ENCODE measurements at places on chromosomes 16 and 17.

GRCh38 chr17:40588552-40588951 lies 23.3 kb upstream of the CCR7 start:
- DNase-seq, result no peak

DNA sequence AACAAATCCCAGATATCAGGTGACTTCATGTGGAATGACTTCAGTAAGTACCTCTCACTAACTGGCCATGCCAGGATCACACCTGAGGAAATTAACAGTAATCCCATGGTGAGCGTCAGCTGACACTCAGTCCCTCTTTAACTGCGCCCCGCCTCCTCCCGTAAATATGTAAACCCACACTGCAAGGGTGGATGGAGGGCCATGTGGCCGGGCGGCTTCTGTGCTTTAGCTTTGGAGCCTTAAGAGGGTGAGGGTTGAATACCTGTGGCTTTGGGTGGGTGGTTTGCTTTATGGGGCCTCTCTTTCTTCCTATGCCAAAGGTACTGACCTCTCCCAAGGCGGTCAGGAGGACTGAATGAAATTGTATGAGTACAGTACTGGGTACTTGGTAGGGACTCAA lies 141.7 kb downstream of the MRM1 start:
- DNase-seq, result no peak

DNA sequence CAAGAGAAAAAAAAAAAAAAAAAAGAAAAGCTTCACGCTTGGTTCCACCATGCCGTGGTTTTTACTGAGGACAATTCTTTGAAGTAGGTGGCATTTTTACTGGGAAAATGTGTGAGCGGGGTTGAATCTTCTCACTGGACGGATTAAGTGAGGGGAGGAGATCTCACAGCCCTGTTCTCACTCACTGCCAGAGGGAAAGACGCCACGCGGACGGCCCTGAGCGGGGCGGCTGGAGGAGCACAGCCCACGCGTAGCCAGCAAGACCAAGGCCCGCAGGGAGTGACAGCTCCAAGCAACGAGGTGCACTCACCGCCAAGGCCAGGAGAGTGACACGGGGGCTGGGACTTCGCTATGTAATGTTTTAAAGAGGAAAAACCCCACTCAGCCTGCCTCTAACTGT lies 43.1 kb downstream of the MRM3 start:
- no peak for DNase-seq

DNA sequence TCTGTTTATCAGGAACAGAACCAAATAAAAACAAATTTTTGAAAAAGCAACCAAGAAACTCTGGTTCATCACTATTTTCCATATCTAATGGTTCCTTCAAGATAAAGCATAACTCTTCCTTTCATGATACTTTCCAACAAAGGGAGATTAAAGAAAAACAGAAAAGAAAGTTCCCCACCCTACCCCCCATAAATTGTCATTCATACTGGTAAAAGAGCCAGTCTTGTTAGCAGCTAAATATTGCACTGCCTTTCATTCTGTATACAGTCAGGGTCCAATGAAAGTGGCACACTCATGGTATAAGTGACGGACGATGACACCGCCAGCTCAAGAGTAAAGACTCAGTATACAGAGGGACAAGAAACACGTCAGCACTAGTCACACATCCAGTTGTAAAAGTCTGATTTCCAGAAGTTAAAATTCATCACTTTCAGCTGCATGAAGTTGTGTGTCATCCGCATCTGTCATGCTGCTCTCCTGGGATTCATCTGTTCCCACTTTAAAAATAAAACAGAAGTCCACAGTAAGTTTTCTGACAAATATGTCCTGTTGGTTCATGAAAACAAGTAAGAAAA lies 68.5 kb downstream of the CDC27 start:
- no peak for DNase-seq

- no peak for DNase-seq
Observed at GRCh38 chr17:42342242-42343008, 45.8 kb downstream of the STAT3 start.

DNA sequence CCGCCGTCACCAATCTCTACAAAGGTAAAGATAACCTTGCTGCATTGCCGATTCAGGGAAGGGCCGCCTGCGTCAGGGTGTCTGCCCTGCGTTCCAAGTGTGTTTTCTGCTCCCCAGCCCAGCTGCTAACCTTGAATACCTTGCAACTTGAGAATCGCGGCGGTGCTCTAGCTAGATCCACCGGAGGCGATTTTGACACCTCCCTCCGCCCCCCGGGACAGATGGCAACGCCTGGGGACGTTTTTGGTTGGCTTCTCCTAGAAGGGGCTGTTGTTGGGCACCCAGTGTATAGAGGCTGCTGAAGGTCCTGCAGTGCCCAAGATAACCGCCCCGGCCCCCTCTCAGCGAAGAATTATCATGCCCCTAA lies 1.5 kb downstream of the HAPSTR1 start:
- no peak for DNase-seq

- DNase-seq, result no peak
Observed at GRCh38 chr16:66359811-66360608, 6.5 kb upstream of the CDH5 start.

- DNase-seq, result no peak
Observed at GRCh38 chr16:24800586-24800985, 45.2 kb upstream of the SLC5A11 start.

- no peak for DNase-seq
Observed at GRCh38 chr17:44530896-44531418, 26.3 kb upstream of the FZD2 start.

GRCh38 chr16:47059991-47060390 lies 83.8 kb downstream of the NETO2 start:
- DNase-seq, result no peak

GRCh38 chr16:49698453-49698815 lies 157.5 kb downstream of the ZNF423 start:
- no peak for DNase-seq

DNA sequence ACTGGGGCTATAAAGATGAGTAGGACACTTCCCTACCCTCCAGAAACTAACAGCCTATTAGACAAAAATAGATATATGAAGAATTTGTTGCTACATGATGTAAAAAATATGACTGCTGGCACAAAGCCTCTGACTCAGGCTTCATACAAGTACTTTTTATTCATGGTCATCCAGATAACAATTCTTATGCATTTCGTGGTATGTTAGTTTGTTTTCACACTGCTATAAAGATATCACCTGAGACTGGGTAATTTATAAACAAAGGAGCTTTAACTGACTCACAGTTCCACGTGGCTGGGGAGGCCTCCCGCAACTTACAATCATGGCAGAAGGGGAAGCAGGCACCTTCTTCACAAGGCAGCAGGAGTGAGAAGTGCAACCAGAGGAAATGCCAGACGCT lies 112.5 kb upstream of the HLF start:
- DNase-seq, result no peak

- DNase-seq, result peak; percentile 83
Observed at GRCh38 chr16:4862639-4863038, 15.4 kb downstream of the UBN1 start.

DNA sequence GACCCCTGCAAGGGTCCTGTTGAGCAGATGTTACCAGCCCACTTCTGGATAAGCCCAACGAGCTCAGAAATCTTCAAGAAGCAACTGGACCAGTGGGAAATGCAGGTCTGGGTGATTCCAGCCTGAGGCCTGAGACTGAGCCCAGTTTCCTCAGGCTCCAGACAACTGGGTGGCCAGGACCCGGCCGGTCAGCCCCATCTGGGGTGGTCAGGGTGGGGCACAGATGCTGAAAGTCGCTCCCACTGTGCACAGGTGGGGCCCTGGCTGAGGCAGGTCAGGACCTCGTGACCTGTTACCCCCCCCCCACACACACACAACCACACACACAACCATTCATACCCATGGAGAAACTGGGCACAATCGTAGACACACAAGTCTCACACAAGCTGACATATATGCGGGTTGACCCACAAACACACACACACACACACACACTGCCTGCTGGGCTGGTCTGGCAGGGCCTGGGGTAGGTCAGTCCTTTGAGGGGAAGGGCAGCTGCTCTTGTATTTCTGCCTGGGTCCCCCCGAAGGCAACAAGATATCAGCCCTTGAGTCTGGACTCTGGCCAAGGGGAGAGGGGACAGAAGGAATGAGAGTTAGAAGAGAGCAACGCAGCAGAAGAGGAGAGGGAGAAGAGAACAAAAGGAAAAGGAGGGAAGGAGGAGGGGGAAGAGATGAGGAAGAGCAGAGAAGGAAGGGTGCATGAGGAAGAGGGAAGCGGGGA lies 99.0 kb upstream of the CDH5 start:
- no peak for DNase-seq

- DNase-seq, result peak; percentile 95
Observed at GRCh38 chr17:82231562-82232321, 2.9 kb downstream of the SLC16A3 start.

DNA sequence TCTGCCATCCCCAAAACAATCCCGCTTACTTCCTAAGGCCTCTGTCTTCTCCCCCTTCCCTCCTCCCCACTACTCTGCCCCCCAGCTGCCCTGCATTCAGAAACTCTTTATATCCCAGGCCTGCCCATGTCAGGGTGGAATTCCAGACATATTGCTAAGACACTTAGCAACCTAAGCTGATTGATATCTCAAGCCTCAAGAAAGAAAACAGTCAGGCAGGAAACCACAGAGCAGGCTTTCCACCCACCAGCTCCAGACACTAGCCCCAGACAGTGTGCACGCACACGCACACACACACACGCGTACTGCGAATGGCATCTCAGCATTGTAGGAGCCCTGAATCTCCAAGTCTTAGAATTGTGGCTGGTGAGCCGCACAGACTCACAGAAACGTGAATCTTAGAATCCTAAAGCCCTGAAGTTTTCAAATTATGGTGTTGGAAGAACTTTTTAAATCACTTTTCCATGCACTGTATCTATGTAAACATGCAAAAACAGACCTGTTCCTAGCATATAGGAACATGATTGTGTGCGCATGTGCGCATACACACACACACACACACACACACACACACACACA lies 8.8 kb upstream of the LPCAT2 start:
- DNase-seq, result no peak

DNA sequence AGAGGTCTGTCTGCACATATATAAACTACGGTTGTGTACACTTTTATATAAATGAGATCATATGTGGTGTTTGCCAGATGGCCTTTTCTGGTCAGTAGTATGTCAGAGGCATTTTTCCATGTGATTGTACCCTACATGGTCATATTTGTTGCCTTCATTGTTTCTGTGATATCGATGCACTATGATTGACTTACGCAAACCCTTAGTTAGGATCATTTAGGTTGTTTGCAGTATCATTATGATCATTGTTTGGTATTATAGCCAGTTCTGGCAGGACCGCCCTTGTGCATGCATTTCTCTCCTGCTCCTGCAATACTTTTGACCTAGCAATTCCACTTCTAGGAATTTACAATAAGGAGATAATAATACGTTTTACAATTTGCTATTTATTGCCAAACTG lies 169.1 kb downstream of the MSI2 start:
- no peak for DNase-seq

GRCh38 chr17:39208136-39208535 lies 8.1 kb downstream of the RPL19 start:
- peak; percentile 77 for DNase-seq

DNA sequence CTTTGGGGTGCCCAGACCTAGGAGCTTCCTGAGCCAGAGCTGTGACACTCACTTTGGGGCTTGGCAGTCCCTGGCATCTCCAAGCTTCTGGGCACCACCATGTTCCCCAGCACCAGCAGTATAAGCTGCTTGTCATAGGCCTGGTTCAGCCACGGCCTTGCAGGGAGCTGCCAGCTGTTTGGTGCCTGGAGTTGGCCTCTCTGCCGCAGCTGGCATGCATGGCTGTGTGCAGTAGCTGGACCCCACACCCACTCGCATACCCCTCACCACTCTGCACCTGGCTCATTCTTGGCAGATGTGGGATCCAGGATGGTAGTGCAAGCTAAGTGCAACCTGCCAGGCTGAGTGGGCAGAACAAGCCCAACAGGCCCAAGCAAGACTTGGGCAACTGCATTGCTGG lies 73.4 kb upstream of the BRD7 start:
- DNase-seq, result peak; percentile 33

GRCh38 chr16:79563921-79564320 lies 36.6 kb downstream of the MAF start:
- DNase-seq, result no peak

DNA sequence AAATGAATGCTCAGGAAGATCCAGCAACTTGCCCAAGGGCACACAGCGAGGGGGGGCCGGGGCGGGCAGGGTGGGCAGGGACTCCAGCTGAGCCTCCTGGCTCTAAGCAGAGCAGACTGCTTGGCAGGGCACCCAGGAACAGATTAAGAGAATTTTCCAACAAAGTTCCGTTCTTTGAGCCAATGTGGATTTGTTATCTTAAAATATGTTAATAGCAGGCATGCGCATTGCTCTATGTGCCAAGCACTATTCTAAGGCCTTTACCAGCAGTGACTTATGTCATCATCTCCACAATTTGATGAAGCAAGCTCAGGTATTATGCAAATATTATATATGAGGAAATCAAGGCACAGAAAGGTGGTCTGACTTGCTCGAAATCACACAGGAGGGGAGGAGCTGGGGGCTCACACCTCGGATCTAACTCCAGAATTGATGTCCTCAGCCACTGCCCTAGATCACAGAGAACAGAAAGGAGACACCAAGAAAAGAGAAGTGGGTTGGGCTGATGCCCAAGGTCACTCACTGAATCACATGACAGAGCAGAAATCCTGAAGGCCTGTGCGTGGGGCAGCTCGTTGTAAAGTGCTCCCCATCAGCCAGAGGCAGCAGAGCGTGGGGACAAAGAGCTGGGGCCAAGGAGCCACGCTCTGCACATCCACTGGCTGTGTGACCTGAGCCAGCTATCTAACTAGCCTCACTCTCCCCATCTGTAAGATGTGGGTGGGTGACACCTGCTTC lies 23.2 kb upstream of the MEAK7 start:
- DNase-seq, result peak; percentile 59

DNA sequence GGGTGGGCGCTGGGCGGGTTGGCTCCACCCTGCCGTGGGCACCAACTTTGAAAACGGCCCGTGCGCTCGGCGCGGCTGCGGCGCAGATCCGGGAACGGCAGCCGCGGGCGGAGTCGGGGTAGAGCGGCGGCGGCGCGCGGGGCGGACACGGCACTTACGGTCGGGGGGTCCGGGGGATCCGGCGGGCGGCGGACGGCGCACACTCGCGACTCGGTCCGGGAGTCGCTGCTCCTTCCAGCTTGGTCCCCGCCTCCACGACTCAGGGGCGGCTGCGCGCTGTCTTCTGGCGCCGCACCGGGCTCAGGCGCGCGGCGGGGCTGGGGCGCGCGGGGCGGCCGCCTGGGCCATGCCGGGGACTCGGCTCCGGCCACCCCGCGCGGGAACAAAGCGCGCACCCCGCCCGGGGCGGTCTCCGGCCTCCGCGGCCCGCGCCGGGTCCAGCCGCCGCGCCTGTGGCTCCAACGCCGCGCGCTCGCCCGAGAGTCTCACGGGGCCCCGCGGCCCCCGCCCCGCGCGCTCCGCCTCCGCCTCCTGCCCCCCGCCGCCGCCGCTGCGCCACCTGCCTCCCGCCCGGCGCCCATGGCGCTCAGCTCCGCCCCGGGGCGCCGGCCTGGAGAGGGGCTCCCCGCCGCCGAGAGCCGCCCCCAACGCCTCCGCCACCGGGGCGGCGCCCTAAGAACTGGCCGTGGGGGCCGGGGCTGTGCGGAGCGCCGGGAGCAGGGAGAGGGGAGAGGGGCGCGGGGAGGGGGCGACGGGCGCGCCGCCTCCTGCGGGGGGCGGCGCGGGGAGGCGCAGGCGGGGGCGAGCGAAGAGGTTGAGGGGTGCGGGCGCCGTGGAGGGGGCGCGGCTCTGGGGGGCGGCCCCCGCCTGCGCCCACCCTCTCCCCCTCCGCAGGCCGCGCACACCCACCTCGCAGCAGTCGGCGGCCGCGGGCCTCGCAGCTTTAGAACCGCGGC lies 35.9 kb downstream of the CBFA2T3 start:
- DNase-seq, result no peak

- no peak for DNase-seq
Observed at GRCh38 chr17:67555855-67556254, 161.9 kb upstream of the NOL11 start.

GRCh38 chr17:69716556-69716955 lies 302.1 kb downstream of the MAP2K6 start:
- no peak for DNase-seq
